Activated T-cell treated with anti-CD3 and anti-CD28 coated beads, Interleukin-2, amount 50 U/mL, for 24 hours (primary cell): ENCODE measurements at places on chromosomes 5 and 9.

DNA sequence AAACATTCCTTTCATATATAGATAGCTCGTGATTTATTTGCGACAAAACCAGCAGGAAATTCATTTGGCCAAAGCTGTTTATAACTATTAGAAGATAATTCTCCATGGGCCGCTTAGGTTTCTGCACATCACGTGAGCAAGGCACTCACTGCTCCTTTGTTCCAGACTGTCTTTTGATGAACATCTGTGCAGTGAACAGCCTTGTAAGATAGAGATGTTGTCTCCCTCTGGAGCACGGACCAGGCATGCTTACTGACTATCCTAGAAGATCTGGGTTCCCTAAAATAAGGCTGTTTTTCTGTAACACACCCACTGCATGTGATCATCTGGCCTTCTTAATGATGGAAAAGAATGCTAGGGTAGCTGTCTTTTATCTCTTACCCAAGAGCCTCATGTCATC is 30.9 kb downstream of the YIPF5 start:
- DNase-seq = no peak

- no peak for DNase-seq
Observed at GRCh38 chr5:44774279-44774880, 34.4 kb upstream of the MRPS30 start.

DNA sequence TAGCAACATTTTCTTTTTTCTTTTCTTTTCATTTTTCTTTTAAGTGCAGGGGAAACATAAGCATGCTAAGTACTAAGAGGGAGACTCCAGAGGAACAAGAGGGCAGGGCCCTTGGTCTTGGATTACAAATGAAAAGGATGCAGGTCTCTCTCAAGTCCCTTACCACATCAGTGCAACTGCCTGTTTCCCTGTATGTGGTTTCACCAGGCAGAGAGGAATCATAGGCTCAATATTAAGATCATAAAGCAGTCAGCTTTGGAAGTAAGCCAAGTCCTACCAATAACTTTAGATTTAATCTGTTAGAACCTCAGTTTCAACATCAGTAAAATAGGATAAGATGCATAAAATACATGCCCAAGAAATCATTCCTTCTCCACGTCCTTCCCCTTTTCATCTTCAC is 422.7 kb upstream of the PAPPA start:
- no peak for DNase-seq

- no peak for DNase-seq
Observed at GRCh38 chr9:109168170-109168569, 1.1 kb upstream of the FRRS1L start.

DNA sequence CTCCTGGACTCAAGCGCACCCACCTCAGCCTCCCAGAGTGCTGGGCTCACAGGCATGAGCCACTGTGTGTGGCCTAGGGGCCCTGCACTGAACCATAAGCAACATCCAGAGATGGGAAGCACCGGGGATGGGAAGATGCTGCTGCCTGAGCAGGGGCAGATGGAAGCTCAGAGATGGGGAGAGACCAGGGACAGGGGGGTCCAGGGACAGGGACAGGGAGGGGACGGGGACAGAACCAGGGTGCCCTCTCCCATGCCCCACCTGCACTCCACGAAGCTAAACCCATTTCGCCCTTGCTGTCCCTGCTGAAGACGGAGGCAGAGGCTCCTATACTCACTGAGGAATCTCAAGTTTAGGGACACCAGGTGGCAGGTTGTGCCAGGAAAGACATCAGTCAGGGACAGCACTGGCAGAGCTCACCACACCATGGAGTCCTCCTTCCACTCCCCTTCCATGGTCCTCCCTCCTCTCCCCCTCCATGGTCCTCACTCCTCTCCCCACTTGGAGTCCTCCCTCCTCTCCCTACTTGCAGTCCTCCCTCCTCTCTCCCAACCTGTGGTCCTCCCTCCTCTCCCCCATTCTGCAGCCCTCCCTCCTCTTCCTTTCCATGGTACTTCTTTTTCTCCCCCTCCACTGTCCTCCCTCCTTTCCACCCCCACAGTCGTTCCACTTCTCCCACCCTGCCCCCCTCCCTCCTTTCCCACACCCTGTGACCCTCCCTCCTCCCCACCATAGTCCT is 45.5 kb upstream of the LRRC14B start:
- DNase-seq = no peak

DNA sequence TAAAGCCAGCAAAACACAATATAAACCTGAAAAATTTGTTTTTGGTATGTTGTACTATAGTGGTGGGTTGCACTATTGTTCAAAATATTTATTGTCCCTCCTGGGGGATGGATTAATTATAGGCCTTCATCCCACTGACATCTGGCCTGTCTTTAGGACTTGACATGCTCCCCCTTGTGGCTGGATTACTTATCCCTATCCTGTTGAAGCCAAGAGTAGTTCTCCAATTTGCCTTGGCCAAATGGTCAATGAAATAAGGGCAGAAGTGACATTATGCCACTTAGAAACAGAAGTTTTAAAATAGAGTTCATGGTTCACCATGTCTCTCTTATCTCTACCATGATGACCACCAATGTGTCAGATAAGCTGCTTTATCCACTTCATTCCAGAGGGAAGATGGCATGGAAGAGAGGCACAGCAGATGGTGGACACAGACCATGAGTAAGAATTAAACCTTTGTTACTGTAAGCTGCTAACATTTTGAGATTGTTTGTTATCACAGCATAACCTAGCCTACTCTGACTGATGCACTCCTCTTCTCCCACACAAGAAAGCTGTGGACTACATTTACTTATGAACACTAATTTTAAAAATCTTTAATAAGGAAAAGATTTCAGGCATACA is 29.2 kb upstream of the ARHGEF28 start:
- DNase-seq = no peak

GRCh38 chr9:133950629-133951111 is 41.5 kb downstream of the VAV2 start:
- DNase-seq = no peak

DNA sequence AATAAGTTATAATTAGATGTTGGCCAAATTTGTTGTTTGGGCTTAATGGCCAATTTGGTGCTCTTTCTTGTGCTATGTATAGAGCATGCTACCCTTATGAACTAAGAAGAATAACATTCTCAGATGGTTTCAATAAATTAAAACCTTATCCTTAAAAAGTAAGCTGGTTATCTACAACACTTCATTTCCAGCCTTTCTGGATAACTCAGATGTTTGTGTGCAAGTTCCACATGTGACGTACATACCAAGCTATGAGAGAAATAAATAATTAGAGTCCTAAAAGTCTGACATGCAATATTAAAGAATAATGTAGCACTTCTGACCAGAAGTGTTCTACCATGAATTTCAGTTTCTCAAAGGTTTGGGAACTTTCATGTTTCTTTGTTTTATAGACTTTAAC is 11.7 kb downstream of the MTREX start:
- no peak for DNase-seq

DNA sequence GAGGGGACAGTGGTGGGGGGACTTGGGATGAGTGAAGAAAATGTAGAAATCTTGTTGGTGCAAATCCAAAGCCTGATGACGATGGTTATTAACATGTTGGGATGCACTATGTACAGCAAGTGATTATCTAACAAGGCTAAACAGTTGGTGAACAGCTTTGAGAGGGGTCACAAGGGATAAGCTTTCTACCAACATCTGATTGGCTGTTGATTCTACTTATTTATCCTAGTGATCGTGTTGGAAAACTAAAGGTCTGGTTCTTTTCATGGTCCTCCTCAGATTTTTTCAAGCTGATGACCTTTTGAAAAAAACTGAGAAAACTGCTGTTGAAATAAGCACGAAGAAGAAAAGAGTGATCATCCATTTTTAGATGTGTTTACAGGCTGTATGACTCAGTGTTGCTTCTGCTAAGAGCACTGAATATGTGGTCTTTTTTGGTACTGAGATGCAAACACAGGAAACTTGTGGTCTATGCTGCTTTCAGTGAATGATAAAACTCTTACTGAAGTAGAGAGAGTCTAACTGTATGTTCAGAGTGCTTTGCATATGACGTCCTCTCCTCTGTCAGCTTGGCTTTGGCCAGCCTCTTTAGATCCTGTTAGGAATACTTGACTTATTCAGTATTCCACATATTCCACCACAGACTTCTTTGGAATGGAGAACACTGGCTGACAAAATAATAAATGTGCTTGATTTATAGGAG is 174.8 kb downstream of the SLF1 start:
- DNase-seq = no peak

GRCh38 chr5:29169886-29170285 is 2023.6 kb upstream of the CDH6 start:
- DNase-seq = no peak

DNA sequence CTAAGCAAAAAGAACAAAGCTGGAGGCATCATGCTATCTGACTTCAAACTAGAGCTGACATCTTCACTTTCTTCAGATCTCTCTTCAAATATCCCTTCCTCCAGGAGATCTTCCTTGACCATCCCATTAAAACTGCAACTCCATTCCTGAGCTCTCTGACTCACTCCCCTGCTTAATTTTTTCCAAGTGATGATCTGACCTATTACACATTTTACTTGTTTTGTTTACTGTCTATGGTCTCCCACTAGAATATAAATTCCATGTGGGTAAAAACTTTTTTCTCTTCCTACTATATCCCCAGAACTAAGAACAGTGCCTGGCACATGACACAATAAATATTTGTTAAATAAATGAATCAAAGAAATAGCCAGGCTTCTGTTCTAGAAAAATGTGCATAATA is 87.5 kb downstream of the SLIT3 start:
- no peak for DNase-seq

- no peak for DNase-seq
Observed at GRCh38 chr5:122296871-122297270, 15.2 kb upstream of the SNCAIP start.

- DNase-seq = no peak
Observed at GRCh38 chr5:170151097-170151831, 45.6 kb downstream of the FOXI1 start.

GRCh38 chr9:71685394-71685793 is 82.9 kb downstream of the CEMIP2 start:
- no peak for DNase-seq

GRCh38 chr9:134185536-134186011 is 21.2 kb upstream of the RNU6ATAC start:
- DNase-seq = no peak

GRCh38 chr9:80072451-80072850 is 500.7 kb downstream of the TLE4 start:
- no peak for DNase-seq

- no peak for DNase-seq
Observed at GRCh38 chr5:172104021-172104420, 84.0 kb downstream of the STK10 start.

DNA sequence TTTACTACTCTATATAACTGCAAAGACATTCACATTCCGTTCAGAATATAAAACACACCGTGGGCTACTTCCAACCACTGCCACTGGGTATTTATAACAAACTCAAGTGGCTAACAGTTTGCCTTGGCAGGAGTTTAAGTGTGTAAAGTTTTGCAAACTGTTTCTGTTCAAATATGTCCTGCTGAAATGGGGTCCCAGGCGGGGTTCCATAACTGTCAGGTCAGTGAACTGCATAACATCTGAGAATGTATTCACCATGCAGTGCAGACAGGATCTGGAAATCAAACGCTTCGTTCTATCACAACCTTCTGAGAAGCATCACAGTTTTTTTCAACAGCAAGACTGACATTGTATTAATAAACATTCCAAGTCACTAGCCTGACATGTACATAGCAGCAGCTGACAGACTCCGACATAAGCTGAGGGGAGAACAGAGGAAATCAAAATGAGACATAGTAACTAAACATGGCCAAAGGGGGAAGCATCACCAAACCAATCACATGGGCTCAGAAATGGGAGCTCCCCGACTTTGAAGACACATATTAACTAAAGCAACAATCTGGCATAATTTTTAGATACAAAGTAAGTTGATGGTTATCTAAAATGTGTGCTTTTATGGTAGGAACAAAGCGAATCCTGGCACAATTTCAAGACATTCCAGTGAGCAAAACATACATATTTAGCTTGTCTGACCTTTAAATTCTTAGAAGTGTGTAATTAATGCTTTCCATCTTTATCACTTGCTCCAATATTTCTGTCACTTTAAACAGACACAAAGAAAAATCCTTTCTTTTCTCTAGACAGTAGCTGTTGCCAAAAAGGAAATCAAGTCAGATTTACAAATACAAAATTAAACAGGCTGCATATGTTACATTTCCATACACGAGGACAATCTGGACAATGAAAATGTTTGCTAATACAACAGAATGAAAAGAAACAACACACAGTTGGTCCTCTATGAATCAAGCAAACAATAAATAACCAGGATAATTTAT is 156.8 kb downstream of the MAPKAP1 start:
- no peak for DNase-seq

GRCh38 chr5:95916687-95917085 is 45.0 kb downstream of the ELL2 start:
- DNase-seq = no peak

DNA sequence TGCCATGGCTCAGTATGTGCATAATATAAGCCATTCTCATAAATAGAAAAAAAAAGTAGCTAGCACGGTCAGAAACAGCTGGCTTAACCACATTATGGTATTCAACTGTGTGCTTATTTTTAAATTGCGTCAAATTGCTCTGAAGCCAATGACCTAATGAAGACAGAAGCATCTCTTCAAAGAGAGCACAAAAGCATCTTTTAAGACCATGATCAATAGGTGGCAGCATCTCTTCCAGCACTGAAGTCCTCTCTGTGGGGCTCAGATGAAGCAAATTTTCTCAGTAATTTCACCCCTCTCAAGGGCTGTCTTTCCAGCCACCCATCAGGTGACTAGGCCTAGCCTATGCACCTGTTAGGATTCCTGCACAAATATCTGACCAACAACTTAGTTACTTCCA is 251.4 kb downstream of the GLIS3 start:
- no peak for DNase-seq

- no peak for DNase-seq
Observed at GRCh38 chr5:58786035-58786434, 203.2 kb downstream of the RAB3C start.

GRCh38 chr9:135304886-135305285 is 174.7 kb upstream of the PPP1R26 start:
- DNase-seq = no peak

DNA sequence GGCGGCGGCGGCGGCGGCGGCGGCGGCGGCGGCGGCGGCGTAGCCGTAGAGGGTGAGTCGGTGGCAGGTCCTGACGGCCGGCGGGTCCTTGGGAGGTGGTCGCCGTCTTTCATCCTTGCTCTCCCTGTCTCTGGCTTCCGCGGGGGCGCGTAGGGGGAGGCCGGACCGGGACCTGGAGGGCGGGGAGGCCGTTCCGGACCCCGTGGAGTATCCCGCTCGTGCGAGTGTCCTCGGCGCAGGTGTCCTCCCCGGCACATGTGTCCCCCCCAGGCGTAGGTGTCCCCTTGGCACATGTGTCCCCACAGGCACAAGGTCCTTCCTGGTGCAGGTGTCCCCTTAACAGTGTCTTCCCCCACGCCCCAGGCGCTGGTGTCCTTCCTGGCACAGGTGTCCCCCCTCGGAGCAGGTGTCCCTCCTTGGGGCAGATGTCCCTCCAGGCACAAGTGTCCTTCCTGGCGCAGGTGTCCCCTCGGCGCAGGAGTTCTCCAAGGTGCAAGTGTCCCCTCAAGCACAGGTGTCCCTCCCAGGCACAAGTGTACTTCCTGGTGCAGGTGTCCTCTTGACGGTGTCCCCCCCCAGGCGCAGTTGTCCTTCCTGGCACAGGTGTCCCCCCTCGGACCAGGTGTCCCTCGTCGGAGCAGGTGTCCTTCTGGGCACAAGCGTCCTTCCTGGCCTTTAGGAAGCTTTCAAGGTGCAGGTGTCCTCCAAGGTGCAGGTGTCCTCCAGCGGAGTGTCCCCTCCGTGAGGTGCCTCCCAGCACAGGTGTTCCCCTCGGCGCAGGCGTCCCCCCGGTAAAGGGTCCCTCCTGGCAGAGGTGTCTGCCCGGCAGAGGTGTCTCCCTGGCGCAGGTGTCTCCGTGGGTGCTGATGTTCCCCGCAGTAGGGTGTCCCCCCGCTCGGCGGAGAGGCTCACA is 519 bp downstream of the EXOC3 start:
- no peak for DNase-seq
